ENCODE measurements at places on chromosomes 1 and 21.

DNA sequence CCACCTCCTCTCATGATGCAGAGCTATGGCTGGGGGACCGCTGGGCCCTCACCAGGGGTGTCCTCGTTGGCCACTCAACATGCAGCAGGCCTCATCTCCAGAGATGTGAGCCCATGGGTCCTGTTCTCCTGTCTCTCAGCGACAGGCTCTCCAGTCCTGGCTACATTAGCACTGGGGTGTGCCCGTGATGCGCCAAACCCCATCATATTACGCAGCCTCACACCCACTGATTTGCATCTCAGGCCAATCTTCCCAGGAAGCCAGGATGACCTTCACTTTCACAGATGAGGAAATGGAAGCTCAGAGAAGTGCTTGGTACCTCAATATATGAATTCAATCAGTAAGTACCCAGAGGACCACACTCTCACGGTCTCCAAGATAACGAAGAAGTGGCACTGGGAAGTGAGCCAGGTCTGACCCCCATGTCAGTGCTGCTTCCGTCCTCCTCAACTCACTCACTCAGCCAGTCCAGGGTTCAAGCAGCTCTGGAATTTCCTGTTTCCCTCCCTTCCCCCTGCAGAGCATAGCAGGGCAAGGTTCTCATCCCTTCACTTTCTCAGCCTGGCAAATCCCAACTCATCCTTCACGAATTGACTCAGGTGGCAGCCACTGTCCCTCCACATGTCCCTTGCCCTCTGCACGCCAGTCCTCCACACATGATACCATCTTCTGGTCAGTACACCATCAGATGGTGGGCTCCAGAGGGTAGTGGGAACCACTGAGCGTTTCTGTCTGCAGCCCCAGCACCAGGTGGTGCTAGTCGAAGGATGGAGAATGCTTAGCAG is 28.9 kb upstream of the EVA1B start:
- DNase-seq, result no peak

DNA sequence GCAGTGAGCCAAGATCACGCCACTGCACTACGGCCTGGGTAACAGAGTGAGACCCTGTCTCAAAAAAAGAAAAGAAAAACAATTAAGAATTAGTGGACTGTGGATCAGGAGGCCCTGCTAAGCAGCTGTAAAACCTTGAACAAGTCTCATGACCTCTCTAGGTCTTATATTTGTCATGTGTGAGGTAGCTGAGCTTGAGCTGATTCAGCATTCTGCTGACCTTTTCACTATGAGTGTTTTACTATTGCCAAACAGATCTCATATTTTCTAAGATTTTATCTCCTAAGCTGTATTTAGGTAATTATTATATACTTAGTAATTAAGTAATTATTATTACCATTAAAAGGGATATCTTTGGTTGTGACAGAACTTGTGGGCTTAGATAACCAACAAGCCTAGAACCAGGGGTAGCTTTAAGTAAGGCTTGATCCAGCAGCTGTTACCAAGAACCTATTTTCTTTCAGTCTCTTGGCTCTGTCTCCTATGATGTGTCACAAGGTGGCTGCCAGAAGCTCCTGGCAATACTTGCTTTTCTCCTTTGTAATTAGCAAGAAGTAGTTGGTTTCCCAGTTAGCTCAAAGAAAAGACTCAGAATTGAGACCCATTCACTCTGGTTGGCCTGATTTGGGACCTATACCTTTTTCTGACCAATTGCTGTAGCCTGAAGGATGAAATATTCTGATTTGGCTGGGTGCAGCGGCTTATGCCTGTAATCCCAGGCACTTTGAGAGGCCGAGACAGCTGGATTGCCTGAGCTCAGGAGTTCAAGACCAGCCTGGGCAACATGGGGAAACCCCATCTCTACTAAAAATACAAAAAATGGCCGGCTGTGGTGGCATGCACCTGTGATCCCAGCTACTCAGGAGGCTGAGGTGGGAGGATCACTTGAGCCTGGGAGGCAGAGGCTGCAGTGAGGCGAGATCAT is 8.5 kb upstream of the ZC3H12A start:
- peak; percentile 38 for DNase-seq

DNA sequence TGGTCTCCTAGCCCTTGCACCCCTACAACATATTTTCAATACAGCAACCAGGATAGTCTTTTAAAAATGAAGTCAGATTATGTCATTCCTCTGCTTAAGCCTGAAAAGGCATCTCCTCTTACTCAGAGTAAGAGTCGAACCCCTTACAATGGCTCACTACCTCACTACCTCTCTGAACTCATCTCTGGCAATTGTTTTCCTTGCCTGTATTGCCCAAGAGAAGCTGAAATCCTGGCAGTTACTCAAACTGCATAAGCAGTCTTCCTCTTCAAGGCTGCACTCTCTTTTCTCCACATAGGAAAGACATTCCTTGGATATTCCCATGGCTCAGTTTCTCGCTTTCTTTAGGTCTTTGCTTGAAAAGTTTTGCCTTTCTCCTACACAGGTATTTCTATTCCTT is 22.7 kb downstream of the CLDN8 start:
- no peak for DNase-seq

GRCh38 chr1:52920791-52921291 is 699 bp downstream of the ECHDC2 start:
- no peak for DNase-seq

- DNase-seq, result no peak
These were observed 32.6 kb downstream of the NMNAT2 start for GRCh38 chr1:183385340-183386144.

DNA sequence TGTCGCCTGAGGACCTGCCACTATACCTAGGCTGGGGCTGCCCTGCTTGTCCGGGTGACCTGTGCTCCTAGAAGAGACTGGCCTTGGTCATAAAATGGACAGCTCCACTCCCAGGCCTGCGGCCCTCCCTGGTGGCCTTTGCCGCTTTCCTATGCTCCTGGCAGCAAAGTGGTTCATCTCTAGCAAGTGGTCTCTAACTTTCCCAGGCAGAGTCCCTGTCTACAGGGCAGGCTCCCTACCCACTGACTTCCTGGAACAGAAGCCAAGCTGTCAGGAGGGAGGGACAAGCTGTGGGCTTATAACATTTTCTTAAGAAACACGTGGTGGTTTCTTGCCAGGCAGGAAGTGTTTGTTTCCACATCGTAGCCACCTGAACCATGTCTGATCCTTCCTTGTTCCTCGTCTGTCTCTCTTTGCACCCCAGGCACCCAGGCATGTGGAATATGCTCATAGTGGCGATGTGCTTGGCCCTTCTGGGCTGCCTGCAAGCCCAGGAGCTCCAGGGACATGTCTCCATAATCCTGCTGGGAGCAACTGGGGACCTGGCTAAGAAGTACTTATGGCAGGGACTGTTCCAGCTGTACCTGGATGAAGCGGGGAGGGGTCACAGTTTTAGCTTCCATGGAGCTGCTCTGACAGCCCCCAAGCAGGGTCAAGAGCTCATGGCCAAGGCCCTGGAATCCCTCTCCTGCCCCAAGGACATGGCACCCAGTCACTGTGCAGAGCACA is 10.1 kb downstream of the H6PD start:
- no peak for DNase-seq

DNA sequence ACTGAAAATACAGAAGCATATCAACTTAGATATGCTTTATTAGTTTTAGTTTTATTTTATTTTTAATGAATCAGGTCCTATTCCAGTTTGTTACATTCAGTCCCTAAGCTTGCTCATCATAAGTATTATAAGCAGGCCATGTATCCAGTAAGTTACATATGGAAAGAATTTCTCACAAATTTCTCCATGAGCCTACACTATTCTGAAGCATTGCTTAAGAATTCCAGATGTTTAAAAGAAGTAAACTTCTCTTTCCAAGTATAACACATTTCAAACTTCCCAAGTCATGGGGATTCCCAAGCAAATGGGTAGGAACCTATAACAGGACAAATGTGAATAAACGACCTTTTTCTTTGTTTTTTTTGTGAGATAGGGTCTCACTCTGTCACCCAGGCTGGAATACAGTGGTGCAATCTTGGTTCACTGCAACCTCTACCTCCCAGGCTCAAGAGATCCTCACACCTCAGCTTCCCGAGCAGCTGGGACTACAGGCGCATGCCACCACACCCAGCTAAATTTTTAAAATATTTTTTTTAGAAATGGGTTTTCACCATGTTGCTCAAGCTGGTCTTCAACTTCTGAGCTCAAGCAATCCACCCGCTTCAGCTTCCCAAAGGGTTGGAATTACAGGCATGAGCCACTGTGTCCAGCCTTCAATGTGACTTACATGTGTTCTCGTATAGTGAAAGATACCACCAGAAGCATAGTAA is 39.0 kb downstream of the ST7L start:
- DNase-seq, result no peak

DNA sequence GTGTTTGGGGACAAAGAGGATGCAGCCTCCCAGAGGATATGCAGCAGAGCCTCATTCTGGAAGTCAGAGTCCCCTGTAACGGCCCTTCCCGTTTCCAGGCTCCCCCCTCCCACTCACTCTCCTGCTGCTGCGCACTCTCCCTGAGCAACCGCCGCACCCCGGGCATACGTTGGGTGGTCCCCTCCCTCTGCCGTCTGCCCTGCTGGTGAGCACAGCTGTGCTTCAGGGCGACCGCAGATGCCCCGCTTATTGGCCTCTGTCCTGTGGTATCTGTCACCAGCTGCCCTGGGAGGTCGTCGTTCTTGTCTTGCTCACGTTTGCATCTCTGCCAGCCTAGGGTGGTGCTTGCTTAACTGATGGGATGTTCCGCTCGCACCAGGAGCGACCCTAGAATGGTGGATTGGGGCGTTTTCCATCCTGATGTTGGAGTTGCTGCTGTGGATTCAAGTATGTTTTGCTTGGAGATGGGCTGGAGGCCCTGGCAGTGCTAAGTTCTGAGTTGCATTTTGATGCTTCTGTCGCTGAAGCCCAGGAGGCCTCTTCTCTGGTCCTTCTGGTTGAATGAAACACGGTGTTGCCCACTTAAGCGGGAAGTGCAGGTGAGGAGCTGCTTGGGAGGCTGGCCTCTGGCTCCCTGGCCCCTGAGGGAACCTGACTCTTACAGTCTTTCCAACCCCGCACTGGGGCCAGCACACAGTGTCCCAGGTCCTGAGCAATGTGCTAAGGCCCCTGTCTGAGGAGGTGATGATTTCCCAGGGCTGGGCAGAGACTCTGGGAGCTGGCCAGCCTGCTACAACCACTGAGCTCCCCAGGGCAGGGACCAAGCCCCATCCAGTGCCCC is 3.2 kb downstream of the TMEM201 start:
- no peak for DNase-seq
